ENCODE measurements at places on chromosomes 12 and 14.

- no peak for DNase-seq
Measured at GRCh38 chr12:109018296-109018695, 2.6 kb downstream of the SVOP start.

- no peak for DNase-seq
Measured at GRCh38 chr14:60245380-60246177, 3.4 kb upstream of the PPM1A start.

GRCh38 chr12:116384691-116385485 lies 107.4 kb upstream of the MED13L start:
- no peak for DNase-seq

DNA sequence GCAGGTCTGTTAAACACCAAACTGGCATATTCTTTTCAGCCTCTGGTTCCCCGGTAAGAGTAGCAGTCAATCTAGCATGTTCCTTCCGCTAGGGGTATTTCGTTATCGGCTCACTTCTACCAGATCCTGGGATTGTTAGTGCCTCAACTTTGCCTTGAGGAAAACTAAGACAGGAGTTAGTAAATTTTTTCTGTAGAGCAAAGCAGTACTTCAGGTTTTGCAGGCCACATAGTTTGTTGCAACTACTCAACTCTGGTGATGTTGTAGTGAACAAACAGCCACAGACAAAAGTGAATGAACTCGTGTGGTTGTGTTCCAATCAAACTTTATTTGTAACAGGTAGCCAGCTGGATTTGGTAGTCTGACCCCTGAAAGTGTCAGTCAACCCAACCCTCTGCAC lies 6.3 kb upstream of the CDH24 start:
- DNase-seq, result no peak

- DNase-seq, result peak; percentile 17
Measured at GRCh38 chr14:95862243-95862642, 14.4 kb upstream of the TUNAR start.

DNA sequence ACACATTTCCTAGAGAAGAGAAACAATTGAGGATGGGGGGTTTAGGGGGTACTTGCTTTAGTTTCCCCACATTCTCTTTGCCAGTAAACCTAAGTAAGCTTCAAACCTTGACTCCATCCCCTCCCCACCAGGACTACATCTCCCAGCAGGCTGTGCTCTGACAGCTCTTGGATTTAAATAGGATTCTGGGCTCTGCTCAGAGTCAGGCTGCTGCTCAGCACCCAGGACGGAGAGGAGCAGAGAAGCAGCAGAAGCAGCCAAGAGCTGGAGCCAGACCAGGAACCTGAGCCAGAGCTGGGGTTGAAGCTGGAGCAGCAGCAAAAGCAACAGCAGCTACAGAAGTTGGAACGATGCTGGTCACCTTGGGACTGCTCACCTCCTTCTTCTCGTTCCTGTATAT lies 20.6 kb downstream of the RDH12 start:
- DNase-seq, result no peak

GRCh38 chr14:93286212-93286890 lies 46.5 kb downstream of the BTBD7 start:
- DNase-seq, result no peak
